ENCODE measurements at places on chromosomes 4 and X. TPM values are rescaled to one million over a fixed set of nuclear protein-coding genes. Genes with fewer than 3 reads are reported as not detected.

MAGEA9B gene
- not detected for total RNA-seq

RHOH gene
- not detected for total RNA-seq

PAGE2 gene
- not detected for total RNA-seq

TMEM271 gene
- total RNA-seq: not detected

BEX5 gene
- total RNA-seq: not detected

MMRN1 gene
- 1,074 TPM for total RNA-seq

PLXNA3 gene
- 8.4 TPM for total RNA-seq

DCAF12L2 gene
- total RNA-seq: not detected

ALPK1 gene
- 16.2 TPM for total RNA-seq

CASP3 gene
- total RNA-seq: 132 TPM

HNRNPD gene
- 97.1 TPM for total RNA-seq

SLC9A7 gene
- 29.9 TPM for total RNA-seq

LGI2 gene
- under 0.01 TPM for total RNA-seq

ACE2 gene
- not detected for total RNA-seq

RNF212 gene
- 0.36 TPM for total RNA-seq

CFAP99 gene
- not detected for total RNA-seq

TCEAL6 gene
- not detected for total RNA-seq

TTC29 gene
- total RNA-seq: not detected

PITX2 gene
- total RNA-seq: not detected

SPINK2 gene
- total RNA-seq: not detected

TCEAL7 gene
- 5.0 TPM for total RNA-seq

PNMA6A gene
- total RNA-seq: 0.93 TPM

MAGEA12 gene
- total RNA-seq: not detected

CD38 gene
- total RNA-seq: under 0.01 TPM

TDO2 gene
- not detected for total RNA-seq

CENPU gene
- 36.7 TPM for total RNA-seq

UGT2A1 gene
- 0.93 TPM for total RNA-seq

MAGT1 gene
- total RNA-seq: 111 TPM

CPE gene
- 2.1 TPM for total RNA-seq

MAGIX gene
- total RNA-seq: 0.40 TPM

SLC9B1 gene
- 0.22 TPM for total RNA-seq

GAB3 gene
- 4.7 TPM for total RNA-seq

BTK gene
- total RNA-seq: 0.14 TPM

SMIM10 gene
- total RNA-seq: 2.0 TPM

HCFC1 gene
- 56.9 TPM for total RNA-seq

SLITRK4 gene
- 64.4 TPM for total RNA-seq

KIAA1210 gene
- not detected for total RNA-seq

STATH gene
- not detected for total RNA-seq

IGSF1 gene
- not detected for total RNA-seq

KLB gene
- total RNA-seq: under 0.01 TPM

RBMXL3 gene
- total RNA-seq: not detected

Data from thoracic aorta endothelial cell (primary cell).